Lung microvascular endothelial cell (primary cell): ENCODE measurements at places on chromosomes 2 and 18. TPM values are rescaled to one million over a fixed set of nuclear protein-coding genes. Genes with fewer than 3 reads are reported as not detected.

The EPAS1 gene
- 119 and 128 TPM in 2 replicates for total RNA-seq

The CELF4 gene
- not detected in 2 replicates for total RNA-seq

The SEPTIN10 gene
- 63.9 and 115 TPM in 2 replicates for total RNA-seq

The KIAA2012 gene
- not detected in 2 replicates for total RNA-seq

The UGT1A4 gene
- total RNA-seq = not detected in 2 replicates

The SERPINB3 gene
- not detected in 2 replicates for total RNA-seq

The SPAST gene
- 22.2 and 26.8 TPM in 2 replicates for total RNA-seq

The HDAC4 gene
- total RNA-seq = 7.4 and 12.9 TPM in 2 replicates

The ITGB6 gene
- not detected in 2 replicates for total RNA-seq

DNA sequence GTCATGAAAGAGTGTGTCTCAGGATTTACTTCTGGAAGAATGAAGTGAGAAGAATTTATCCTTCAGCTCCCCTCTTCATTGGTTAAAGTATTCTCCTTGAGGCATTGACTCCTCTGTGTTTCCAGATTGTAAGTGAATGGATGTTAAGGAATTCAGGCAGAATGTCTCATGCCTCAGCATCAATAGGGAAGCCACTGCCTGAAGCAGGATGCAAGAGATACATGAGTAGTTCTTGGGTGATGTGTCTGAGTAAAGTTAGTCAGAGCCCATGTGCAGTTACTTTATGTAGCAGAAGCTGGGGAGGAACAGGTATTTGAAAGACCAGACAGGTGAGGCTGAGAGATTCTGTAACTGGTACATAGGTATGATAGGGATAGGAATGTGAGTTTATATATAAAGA lies 34.0 kb upstream of the TMEFF2 start:
- DNase-seq = no peak

DNA sequence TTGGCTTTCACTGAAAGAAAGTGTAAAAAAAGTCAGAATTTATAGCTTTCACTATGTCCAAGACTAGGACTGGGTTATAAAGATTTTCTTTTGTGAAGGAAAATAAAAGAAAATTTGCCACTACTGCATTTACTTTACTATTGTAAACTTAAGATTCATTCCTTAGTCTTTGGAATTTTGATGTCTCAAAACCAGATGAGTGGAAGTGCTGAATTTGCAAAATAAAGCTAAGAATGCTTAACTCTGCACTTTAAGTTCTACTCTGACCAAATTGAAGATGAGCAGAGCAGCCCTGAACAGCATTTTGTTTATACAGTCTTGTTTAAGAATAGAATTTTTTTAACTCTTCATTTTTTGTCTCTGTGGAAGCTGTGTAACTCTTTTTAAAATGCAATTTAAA lies 102.4 kb downstream of the ICA1L start:
- DNase-seq = no peak

GRCh38 chr18:57918601-57919000 lies 115.5 kb upstream of the ATP8B1 start:
- no peak for DNase-seq

DNA sequence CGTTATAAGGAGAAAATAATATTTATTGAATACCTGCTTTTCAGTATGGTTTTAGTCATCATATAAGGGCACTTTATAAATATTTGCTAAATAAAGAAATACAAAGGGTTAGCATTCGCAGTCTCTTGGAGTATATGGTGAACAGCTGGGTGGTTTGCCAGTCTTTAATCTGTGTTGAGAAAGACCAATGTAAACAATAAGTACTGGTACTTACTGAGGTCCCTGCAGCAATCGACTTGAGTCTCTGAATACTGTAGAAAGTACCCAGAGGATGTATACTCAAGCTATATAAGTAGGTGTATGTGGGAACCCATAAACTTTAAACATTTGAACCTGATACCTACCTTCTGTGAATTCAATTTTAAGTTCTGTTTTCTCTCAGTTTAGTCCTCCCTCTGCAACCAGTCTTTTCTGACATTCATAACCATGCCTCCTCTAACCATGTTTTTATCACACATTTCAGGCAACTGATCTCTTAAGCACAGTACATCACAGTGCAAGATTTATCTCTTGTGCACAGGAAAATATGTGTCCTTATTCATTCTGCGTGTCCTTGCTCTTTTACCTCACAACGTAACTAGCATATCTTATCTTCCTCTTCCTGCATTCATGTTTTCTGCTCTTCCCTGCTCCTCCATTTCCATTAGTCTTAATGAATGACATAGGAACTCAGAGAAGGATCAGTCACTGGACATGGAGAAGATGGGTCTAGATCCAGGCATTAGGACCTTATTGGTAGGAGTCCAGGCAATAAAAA lies 21.7 kb downstream of the C18orf63 start:
- no peak for DNase-seq

DNA sequence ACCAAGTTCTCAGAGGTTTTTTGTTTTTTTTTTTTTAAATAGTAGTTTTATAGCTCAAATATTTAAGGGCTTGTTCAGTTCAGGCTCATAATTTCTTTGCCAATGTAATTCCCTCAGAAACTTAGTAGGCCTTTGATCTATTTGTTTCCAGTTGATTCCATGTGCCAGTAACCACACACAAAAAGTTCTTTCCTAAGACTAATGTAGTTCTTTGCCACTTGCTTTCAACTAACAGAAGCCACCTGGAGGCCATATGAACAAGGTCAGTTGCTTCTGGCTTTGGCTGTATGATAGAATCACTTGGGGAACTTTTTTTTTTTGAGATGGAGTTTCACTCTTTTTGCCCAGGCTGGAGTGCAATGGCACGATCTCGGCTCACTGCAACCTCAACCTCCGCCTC lies 100.7 kb downstream of the DTNB start:
- DNase-seq = no peak

GRCh38 chr2:41129988-41130387 lies 678.1 kb upstream of the SLC8A1 start:
- no peak for DNase-seq

DNA sequence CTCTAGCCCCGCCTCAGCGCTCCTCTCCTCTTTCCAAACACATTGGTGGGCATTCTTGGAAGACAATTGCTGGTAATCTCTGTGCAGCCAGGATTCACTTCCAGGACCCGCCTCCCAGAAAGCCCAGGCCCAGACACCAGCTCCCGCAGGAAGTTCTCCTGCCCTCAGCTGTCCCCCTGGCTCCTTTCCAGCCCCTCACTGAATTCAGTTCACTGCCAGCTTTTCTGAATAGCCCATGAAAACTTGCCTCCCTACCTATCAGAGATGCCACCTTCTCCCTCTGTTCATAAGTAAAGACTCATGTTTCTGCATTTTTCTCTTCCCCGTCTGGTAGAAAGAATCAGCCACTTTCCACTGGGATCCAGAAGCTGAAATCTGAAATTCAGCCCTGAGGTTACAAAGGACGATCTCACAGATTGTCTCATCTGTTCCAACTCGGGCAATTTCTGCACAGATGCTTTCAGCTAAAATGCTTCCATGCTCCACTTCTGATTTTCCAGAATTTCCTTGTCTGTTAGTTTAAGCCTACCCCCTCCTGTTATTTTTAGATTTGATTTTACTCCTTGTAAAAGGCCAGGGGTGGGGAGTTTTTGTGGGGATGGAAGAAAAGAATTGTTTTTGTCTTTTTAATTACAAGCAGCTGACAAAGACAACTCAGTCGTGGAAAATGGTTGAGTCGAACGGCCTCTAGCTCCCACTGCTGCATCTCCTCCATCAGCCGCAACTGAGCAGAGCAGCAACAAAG lies 98.1 kb downstream of the SP3 start:
- DNase-seq = no peak

DNA sequence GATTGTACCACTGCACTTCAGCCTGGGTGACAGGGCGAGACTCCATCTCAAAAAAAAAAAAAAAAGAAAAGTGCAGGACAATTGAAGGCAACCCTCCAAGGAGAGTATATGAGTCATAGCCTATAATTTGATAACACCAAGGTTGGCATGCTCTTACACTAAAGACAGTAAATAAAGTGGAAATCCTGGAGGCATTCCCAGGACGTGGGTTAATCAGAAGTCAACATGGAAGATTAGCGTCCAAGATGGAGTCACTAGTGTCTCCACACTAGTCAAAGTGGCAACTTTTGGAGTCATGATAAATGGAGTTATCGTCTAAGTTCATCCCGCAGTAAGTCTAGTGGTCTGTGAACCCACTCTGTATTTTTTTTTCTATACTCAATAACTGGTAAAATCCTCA lies 21.2 kb upstream of the UGGT1 start:
- no peak for DNase-seq

DNA sequence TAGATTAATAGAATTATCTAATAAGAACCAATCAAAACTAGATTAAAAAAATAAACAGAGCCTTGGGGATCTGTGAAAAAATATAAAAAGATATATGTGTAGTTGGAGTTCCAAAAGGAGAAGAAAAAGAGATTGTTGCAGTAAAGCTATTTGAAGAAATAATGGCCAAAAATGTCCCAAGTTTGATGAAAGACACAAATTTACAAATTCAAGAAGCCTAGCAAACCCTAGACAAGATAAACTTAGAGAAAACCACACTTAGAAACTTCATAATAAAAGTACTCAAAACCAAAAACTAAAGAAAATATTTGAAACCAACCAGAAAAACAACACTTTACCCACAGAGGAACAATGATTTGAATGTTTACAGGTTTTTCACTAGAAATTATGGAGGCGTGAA lies 41.3 kb upstream of the EGR4 start:
- no peak for DNase-seq

DNA sequence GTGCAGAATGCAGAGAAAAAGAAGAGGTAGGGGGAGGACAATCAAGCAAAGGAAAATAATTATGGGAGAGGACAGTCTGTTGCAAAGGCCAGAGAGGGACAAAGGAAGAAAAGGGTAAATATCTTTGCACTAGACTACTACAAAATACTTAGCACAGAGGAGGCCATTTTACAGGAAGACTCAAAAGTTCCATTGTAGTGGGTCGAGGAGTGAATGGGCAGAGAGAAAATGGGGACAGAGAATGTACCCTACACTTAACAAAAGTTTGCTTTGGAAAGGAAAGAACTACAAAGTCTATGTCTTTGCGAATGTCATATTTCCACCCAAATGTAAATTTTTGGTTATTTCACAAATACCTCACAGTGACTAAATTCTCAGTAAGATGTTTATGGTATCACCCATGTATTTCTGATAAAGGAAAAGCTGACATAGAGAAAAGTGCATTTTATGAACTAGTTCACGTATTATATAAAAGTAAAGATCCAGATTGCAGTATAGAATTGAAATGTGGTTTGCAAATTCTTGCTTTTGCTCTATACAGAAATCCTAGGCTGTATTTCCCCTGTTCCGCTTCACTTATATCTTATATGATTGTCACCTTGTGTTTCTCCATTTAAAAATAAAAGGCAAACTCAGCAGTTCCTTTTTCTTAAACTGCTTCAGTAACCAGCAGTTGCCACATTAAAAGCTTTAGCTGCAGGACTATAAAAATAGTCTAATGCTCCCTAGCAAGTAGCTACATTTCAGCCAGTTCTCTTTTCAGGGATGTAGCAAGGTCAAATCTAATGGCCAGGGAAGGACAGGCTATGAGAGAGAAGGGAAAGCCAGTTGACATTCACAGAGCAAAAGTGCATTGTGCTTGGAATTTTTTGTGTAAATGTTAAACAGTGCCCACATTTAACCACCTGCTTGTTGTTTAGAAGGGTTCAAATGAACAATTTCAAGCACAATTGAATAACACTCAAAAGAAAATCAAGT lies 79.7 kb upstream of the CYTIP start:
- DNase-seq = no peak

- no peak for DNase-seq
Measured at GRCh38 chr2:31079665-31080064, 58.6 kb downstream of the GALNT14 start.

DNA sequence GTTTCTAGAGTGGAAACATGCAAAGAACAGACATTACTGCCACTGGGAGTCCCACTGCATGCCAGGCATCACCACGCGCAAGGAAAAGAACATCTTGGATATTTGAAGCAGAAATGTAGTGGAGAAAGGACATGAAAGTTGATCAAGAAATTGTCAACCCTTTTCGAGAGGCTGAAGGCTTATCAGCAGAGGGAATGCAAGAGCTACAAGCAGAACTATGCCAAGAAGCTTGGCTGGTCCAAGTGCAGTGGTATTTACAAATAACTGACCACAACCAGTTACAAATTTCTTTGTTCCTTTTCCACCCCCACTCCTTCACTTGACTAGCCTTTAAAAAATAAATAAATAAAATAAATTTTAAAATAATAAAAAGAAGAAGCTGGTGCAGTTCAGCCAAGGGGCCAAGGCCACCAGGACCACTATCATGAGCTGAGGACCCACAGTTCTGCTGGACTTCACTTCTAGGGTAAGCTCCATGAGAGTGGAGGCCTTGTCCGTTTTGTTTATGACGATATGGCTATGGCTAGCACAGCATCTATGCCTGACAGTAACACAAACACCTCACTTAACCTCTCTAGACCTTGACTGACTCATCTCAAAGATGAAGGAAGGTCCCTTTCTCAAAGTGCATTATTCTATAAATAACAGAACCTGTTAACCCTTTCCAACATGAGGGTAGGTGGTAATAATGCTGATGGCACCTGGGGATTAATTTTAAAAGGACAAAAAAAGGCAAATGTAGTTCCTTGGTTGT lies 20.9 kb downstream of the MARCHF4 start:
- no peak for DNase-seq

GRCh38 chr2:112848833-112849232 lies 12.3 kb upstream of the IL1B start:
- DNase-seq = no peak

DNA sequence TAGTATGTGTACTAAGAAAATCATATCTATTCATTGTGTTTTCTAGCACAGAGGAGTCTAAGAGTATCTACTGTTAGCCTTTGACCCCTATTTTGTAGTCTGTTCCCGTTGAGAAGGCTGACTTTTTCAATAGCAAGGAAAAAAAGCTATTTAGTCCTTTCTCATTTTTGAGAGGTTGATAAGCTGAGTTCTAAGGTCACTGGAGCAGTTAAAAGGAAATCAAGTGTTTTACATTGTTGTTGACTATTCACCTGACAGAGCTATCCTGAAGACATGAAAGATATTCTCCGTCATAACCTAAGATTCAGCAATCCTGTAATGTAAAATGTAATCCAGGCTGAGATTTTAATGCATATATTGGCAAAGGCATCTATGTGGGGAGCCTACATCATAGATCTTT lies 280.3 kb upstream of the NRP2 start:
- no peak for DNase-seq

DNA sequence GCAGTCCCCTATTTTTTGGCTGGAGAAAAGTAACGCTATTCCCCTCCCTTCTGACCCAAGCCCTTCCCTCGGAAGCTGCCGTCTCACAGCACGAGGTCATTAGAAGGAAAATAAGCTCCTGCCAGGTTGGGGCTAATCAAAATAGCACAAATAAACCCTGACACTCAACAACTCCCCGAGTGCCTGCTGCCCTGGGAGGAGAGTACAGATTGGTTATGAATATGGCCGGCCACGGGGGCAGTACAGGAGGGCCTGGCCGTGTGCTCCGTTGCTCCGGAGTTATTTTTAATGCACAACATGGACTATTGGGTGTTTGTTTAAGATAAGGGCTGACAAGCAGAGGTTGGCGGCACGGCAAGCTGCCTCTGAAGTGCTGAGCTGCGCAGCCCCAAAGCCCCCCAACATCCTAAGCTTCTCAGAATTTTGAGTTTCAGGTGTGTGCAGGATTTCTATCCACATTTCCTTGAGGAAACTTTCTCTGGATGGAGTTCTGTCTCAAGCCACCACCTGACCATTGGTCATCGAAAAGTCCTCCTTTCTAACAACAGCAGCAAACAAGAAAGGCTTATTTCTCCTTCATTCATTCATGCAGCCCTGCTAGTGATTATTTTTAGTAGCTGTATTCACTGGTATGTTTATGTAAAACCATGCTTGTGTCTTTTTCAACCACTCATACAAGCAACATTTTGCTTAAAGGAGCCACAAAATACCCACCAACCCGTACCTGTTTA lies 58.7 kb downstream of the PAX3 start:
- no peak for DNase-seq
